Fibroblast of pulmonary artery (primary cell): ENCODE measurements at places on chromosomes 7 and 10.

- DNase-seq, result no peak
These were observed 585.9 kb downstream of the PTPRN2 start for GRCh38 chr7:158001621-158002320.

- DNase-seq, result peak; percentile 78
These were observed 62.1 kb downstream of the SDHAF3 start for GRCh38 chr7:97179454-97180104.

GRCh38 chr7:37784015-37784414, 64.4 kb upstream of the NME8 start:
- DNase-seq, result no peak

DNA sequence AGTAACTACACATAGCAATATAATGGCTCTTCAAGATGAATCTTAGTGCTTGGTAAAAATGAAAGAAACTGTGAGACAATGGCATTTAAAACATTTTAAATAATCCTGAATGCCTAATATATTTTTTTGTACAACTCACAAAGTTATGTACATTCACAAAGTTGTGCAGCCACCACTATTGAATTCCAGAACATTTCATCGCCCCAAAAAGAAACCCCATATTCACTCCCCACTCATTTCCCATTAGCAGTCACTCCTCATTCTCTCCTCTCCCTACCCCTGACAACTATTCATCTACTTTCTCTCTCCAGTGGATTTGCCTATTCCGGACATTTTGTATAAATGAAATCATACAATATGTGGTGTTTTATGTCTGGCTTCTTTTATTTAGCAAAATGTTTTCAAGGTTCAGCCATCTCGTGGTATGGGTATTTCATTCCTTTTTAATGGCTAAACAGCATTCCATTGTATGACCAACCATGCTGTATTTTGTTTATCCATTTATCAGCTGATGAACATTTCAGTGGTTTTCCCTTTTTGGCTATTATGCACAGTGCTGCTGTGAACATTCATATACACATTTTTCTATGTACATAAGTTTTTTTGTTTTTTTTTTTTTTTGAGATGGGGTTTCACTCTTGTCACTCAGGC, 34.7 kb downstream of the ENTPD7 start:
- DNase-seq, result peak; percentile 47

GRCh38 chr7:82998436-82998835, 164.2 kb downstream of the PCLO start:
- DNase-seq, result no peak

DNA sequence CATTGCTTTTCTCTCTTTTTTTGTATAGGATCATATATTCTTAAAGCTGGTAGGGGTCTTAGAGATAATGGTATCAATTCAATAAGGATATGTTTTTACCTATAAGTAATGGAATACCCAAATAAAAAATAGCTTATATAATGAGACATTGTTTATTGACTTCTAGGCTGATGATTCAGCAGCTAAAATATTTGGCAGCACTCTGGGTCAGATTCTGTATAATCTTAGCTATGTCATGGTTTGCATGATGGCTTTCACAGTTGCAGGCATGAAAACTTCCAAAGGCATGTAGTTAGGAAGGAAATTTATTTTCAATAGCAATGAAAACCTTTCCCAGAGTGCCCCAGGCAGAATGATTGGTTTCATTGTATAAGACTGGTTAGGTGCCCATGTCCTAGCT, 32.1 kb upstream of the A1CF start:
- peak; percentile 63 for DNase-seq

GRCh38 chr10:29163746-29164145, 125.1 kb upstream of the LYZL1 start:
- DNase-seq, result peak; percentile 65

DNA sequence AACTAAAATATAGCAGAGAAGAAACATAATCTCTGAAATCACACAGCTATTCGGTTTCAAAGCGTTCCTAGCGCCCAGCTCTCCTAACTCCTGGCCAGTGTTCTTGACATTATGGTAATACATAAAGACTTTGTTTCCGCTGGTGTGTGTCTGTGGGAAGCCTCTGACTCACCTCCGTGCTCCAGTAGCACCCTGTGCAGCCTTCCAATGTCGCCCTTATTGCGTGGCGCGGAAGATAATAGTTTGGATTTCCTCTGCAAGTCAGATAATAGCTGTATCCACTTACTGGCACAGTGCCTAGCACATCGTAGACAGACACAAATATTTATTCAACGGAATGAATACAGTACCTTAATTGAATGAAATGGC, 570 bp downstream of the BMS1 start:
- DNase-seq, result peak; percentile 77

DNA sequence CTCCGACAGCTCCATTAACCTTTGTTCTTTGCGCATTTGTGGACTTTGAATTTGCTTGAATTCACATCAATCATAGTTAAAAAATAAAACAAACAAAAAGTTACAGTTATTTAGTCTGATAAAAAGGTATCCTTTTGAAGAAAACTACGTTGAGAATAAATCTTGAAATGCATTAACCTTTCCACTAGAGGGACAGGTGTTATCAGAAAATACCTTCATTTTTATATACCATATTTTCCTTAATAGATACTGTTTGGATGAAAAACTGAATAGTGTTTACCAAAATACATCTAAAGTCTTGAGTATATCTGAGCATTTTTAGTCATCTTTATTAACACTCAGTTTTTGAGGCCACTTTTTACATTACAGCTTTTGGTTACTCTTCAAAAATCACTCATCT, 371.9 kb downstream of the ZWINT start:
- no peak for DNase-seq
